ENCODE measurements at places on chromosomes 6 and 20. TPM values are rescaled to one million over a fixed set of nuclear protein-coding genes. Genes with fewer than 3 reads are reported as not detected.

SNPH gene
- total RNA-seq, result 4.3 TPM

ZSCAN23 gene
- not detected for total RNA-seq

CLPSL2 gene
- not detected for total RNA-seq

ZBP1 gene
- total RNA-seq, result 0.07 TPM

SYNCRIP gene
- 131 TPM for total RNA-seq

MAS1 gene
- total RNA-seq, result not detected

RTF2 gene
- 104 TPM for total RNA-seq

SEMG1 gene
- not detected for total RNA-seq

PAX1 gene
- not detected for total RNA-seq

CAP2 gene
- 11.7 TPM for total RNA-seq

LY6G5C gene
- total RNA-seq, result 0.51 TPM

KCNB1 gene
- 0.44 TPM for total RNA-seq

CST2 gene
- total RNA-seq, result 0.44 TPM

CTCFL gene
- not detected for total RNA-seq

MED20 gene
- 14.8 TPM for total RNA-seq

MYCT1 gene
- 0.06 TPM for total RNA-seq

KAT14 gene
- 10.8 TPM for total RNA-seq

OR2H1 gene
- not detected for total RNA-seq

HSPA12B gene
- 0.48 TPM for total RNA-seq

PTGIS gene
- not detected for total RNA-seq

C6orf52 gene
- total RNA-seq, result 1.7 TPM

ACTL10 gene
- not detected for total RNA-seq

SPATS1 gene
- total RNA-seq, result not detected

PDSS2 gene
- total RNA-seq, result 6.2 TPM

TXLNB gene
- total RNA-seq, result not detected

GSTA3 gene
- not detected for total RNA-seq

VNN1 gene
- 0.09 TPM for total RNA-seq

EPPIN gene
- not detected for total RNA-seq

CST5 gene
- not detected for total RNA-seq

PGC gene
- not detected for total RNA-seq

KHDC1L gene
- not detected for total RNA-seq

SPAG4 gene
- 3.0 TPM for total RNA-seq

RNF144B gene
- 0.53 TPM for total RNA-seq

ABHD16B gene
- total RNA-seq, result not detected

RAET1G gene
- 10.8 TPM for total RNA-seq

ARFGEF3 gene
- total RNA-seq, result 0.63 TPM

DZANK1 gene
- 2.9 TPM for total RNA-seq

PRICKLE4 gene
- 0.44 TPM for total RNA-seq

PHF3 gene
- total RNA-seq, result 10.8 TPM

CCM2L gene
- 0.42 TPM for total RNA-seq

DHX35 gene
- total RNA-seq, result 9.0 TPM

ME1 gene
- 40.1 TPM for total RNA-seq

TENT5A gene
- 1.1 TPM for total RNA-seq

Data from A549 treated with CpdA at 1 μM for 4 hours (cell line).